Bronchial smooth muscle cell (primary cell): ENCODE measurements at places on chromosomes 5 and 9. TPM values are rescaled to one million over a fixed set of nuclear protein-coding genes. Genes with fewer than 3 reads are reported as not detected.

ERAP2 gene
- total RNA-seq = 4.4 and 4.8 TPM in 2 replicates

CCDC183 gene
- total RNA-seq = 0.32 and 0.43 TPM in 2 replicates

CCDC152 gene
- total RNA-seq = 0.09 and 2.2 TPM in 2 replicates

SPINK7 gene
- total RNA-seq = not detected in 2 replicates

SPATA31E1 gene
- under 0.01 TPM in 1 of 2 replicates, not detected in the other for total RNA-seq

GGTA1 gene
- total RNA-seq = under 0.01 TPM in 1 of 2 replicates, not detected in the other

WDR31 gene
- total RNA-seq = 2.8 and 3.8 TPM in 2 replicates

RGS7BP gene
- not detected in 2 replicates for total RNA-seq

SPINK4 gene
- total RNA-seq = 0.95 TPM in 1 of 2 replicates, not detected in the other

ZCCHC10 gene
- 6.1 and 6.6 TPM in 2 replicates for total RNA-seq

IFNB1 gene
- total RNA-seq = not detected in 2 replicates

CDKN2B gene
- total RNA-seq = 7.7 and 10.4 TPM in 2 replicates

RNF20 gene
- total RNA-seq = 31.7 and 45.4 TPM in 2 replicates

HTR4 gene
- not detected in 2 replicates for total RNA-seq

CBY3 gene
- 0.16 TPM in 1 of 2 replicates, not detected in the other for total RNA-seq

ENHO gene
- total RNA-seq = 0.16 and 0.26 TPM in 2 replicates

PCDHGA8 gene
- 3.5 and 4.4 TPM in 2 replicates for total RNA-seq

INSL6 gene
- total RNA-seq = not detected in 2 replicates

PCDHA7 gene
- 0.26 and 0.47 TPM in 2 replicates for total RNA-seq

SHB gene
- 9.8 and 11.5 TPM in 2 replicates for total RNA-seq
